ENCODE measurements at places on chromosomes 6 and 20.

DNA sequence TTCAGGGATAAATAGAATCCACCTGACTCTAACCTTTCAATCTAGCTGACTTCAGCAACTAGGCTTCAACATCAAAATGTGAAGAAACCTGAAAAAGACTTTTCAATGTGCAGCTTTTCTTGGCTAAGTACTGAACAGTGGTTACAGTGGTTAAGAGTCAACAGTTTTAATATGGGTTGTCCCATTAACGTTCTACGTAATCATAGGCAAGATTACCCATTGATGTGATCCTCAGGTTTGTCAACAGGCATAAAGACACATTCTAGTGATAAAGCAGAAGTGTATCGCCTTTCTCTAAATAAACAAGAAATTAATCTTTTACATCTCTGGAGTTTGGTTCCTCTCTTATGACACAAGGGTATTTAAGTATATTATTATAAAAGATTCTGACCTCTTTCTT, 154.1 kb upstream of the RUNX2 start:
- no peaks in the 10 kb centered on the region for H3K4me1 ChIP-seq
- no peak overlapping the region for H3K27ac ChIP-seq
- no peaks in the 10 kb centered on the region for H3K36me3 ChIP-seq
- no peak for DNase-seq
- H3K4me3 ChIP-seq, result no peak overlapping the region

- no peak overlapping the region for H3K27ac ChIP-seq
- H3K27me3 ChIP-seq, result no peaks in the 10 kb centered on the region
- no peak overlapping the region for H3K4me3 ChIP-seq
Measured at GRCh38 chr20:4465855-4466545, 255.7 kb upstream of the PRND start.

GRCh38 chr6:28943557-28944411, 20.0 kb upstream of the TRIM27 start:
- no peaks in the 10 kb centered on the region for H3K27me3 ChIP-seq
- no peaks in the 10 kb centered on the region for H3K36me3 ChIP-seq
- peaks cover 2% of the 10 kb centered on the region for H3K4me1 ChIP-seq
- peak overlapping the region; percentile 78 for H3K27ac ChIP-seq

DNA sequence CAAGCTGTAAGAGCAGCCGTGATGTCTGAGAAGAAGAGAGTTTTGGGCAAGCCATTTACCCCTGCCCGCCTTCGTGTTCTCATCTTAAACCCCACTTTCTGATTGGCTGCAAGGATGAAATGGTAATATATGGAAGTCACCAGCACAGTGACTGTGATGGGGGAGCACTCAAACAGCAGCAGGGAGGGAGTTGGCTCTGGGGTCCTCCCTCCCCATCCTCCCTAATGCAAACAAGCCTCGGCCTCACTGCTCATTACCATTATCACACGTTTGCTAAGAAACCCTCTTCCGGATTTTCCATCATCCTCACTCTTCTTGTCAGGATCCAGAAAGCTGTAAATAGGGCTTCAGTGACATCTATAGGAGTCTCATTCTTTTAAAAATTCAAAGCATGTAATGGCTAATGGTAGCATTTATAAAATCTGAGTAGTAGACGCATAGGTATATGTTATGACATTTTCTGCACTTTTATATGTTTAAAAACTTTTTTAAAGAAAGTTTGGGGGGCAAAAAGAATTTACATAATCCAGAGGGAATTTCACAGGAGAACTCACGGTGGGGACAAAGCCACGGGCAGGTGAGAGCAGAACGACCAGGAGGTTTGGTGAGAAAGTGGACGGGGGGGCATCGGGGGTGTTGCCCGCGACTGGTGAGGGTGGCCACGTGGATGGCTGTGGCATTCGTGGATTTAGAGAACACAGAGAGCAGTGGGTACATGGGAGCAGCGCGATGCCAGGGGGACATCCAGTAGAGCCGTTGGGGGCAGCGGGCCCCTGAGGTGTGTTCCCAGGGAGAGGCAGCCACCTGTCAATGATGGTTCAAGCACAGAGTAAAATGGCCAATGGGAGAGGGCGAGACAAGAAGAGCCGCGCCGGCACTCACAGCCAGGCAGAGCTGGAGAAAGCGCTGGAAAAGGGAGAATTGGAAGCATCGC, 29.6 kb downstream of the SUMO4 start:
- no peak for DNase-seq
- H3K36me3 ChIP-seq, result no peaks in the 10 kb centered on the region
- no peak overlapping the region for H3K27ac ChIP-seq
- H3K4me3 ChIP-seq, result no peak overlapping the region

DNA sequence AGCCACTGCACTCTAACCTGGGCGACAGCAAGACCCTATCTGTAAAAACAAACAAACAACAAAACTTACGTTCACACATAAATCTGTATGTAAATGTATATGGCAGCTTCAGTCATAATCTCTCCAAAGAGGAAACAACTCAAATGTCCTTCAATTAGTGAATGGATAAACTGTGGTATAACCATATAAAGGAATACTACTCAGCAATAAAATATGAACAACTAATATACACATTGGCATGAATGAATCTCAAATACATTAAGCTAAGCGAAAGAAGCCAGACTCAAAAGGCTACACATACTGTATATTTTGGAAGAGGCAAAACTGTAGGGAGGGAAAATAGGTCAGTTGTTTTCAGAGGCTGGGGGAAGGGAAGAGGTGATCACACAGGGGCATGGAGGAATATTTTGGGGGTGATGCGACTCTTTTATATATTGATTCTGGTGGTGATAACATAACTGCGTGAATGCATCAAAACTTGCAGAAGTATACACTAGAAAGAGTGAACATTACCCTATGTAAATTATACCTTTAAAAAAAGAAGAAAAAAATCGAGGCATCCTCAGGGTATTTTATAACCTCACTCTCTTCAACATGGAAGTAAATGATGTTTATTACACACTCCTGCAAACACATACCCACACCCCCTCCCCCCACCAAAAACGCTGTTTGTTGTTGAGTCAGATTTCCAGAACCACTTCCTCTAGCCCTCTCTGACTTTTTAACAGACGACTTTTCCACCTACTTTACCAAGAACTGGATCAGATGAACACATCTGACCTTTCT, 115.2 kb upstream of the RNF24 start:
- H3K4me3 ChIP-seq, result no peak overlapping the region
- no peaks in the 10 kb centered on the region for H3K4me1 ChIP-seq
- no peaks in the 10 kb centered on the region for H3K27me3 ChIP-seq
- no peak overlapping the region for H3K27ac ChIP-seq

- DNase-seq, result no peak
- H3K4me3 ChIP-seq, result no peak overlapping the region
- H3K27ac ChIP-seq, result no peak overlapping the region
- no peaks in the 10 kb centered on the region for H3K36me3 ChIP-seq
- H3K4me1 ChIP-seq, result peaks cover 21% of the 10 kb centered on the region
Measured at GRCh38 chr20:50563133-50563944, 53.2 kb downstream of the PTPN1 start.

DNA sequence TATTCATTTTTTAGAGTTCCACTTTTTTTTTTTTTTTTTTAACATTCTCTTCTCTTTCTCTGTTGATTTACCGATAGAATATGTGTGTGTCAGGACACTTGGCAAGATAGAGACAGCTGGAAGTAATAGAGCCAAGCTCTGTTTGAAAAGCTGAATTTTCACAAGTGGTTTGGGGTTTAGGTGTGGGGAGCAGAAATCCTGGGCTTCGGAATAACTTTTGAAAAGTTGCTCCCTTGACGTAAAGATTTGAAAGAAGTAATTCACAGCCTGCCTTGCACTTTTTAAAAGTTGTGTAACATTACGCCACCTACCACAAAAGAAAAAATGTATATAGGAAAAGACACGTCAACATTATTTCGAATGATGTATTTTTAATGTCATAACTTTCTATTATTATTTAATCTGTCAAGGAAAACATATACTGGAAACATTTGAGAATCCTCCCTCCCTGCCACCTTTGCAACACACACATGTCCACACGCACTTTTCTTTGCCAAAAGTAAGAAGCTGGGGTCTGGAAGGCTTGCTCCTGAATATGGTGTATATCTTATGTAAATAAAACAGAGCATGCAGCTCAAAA, 917.9 kb downstream of the KIF16B start:
- H3K4me1 ChIP-seq, result no peaks in the 10 kb centered on the region
- H3K36me3 ChIP-seq, result no peaks in the 10 kb centered on the region
- H3K27me3 ChIP-seq, result no peaks in the 10 kb centered on the region
- no peak for DNase-seq
- no peak overlapping the region for H3K4me3 ChIP-seq

- H3K4me3 ChIP-seq, result no peak overlapping the region
- H3K4me1 ChIP-seq, result peaks cover 3% of the 10 kb centered on the region
- no peaks in the 10 kb centered on the region for H3K36me3 ChIP-seq
Measured at GRCh38 chr6:125346201-125346925, 44.6 kb upstream of the HDDC2 start.

GRCh38 chr6:29947077-29947980, 5.0 kb downstream of the HLA-A start:
- H3K4me1 ChIP-seq, result peaks cover 5% of the 10 kb centered on the region
- H3K27me3 ChIP-seq, result no peaks in the 10 kb centered on the region
- H3K27ac ChIP-seq, result no peak overlapping the region
- H3K4me3 ChIP-seq, result no peak overlapping the region
- no peak for DNase-seq
- H3K36me3 ChIP-seq, result no peaks in the 10 kb centered on the region

- no peak overlapping the region for H3K27ac ChIP-seq
- no peaks in the 10 kb centered on the region for H3K36me3 ChIP-seq
- H3K27me3 ChIP-seq, result no peaks in the 10 kb centered on the region
- no peaks in the 10 kb centered on the region for H3K4me1 ChIP-seq
Measured at GRCh38 chr6:107340881-107341280, 118.5 kb downstream of the PDSS2 start.

DNA sequence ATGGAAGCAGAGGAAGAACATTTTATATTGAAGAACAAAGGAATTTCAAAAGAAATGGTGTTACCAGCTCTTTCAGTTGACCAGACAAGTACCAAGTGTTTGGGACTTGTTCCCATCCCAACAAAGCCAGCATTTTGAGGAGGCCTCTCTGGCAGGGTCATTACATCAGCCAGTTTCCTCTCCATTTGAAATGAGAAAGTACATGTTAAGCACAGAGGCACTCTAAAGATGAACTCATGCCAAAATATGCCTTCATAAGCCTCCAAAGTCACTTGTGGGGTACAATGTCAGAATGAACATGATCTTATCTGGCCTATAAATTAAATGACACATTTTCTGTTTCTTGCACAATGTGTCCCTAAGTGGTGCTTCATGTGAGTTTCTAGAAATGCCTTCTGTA, 223.9 kb downstream of the PRL start:
- H3K36me3 ChIP-seq, result no peaks in the 10 kb centered on the region
- H3K27me3 ChIP-seq, result no peaks in the 10 kb centered on the region
- peaks cover 8% of the 10 kb centered on the region for H3K4me1 ChIP-seq
- no peak for DNase-seq

Measured in ovary (tissue), 10 donors.